Left hindlimb (tissue), 1 donor: ENCODE measurements at places on chromosomes 12 and 14.

GRCh38 chr12:92914170-92914569 lies 14.9 kb downstream of the EEA1 start:
- DNase-seq = no peak

DNA sequence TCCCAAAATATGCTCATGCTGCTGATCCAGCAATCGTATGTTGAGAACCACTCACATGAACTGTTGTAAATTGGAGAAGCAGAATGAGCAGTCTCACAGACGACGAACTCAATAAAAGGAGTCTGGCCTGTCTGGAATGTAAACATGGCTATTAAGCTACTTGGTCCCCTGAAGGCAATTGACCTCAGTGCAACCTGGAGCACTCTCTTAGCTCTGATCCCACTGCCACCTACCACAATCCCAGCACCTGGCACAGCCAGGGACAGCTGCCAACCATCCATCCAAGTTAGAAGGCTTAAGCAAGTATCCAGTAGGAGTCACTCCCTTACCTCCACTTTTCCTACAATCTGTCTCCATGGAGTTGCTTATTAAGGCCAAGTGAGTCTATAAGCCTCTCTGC lies 406.9 kb upstream of the CLEC14A start:
- DNase-seq = no peak

DNA sequence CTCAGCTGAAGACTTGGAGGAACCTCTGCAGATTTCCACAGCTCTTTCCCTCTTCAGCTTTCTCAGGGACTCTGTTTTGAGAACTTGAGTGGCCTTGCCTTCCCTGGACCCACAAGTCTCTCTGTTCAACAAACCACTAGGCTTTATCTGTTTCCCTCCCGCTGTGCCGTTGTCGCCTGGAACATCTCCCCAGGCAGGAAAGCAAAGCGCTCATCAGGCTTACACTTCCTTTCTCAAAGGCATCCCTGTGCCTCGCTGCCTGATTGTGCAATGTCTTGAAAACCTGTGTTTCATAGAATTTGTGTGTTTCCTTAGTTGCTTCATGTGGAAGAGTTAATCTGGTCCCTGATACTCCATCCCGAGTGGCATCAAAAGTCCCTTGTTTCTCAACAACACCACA lies 64.1 kb downstream of the PPM1A start:
- DNase-seq = no peak

DNA sequence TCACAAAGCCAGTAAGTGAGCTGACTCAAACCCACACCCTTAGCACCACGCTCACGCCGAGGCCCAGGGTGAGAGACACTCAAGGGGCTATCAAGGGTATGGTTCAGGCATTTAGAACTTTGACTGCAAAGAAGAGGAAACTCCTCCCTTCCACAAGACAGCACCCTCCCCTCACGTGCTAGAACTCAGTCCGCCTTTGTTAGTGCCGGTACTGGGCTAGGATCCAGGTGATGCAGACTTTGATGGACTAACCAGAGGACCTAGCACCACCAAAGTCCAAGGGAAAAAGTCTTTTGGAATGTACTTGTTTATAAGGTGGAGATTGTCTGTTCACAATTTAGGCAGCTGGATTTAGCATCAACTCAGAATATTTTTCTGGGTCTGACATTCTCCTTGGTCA lies 33.7 kb downstream of the VWF start:
- no peak for DNase-seq

- no peak for DNase-seq
Measured at GRCh38 chr14:102938191-102938590, 15.7 kb downstream of the AMN start.

DNA sequence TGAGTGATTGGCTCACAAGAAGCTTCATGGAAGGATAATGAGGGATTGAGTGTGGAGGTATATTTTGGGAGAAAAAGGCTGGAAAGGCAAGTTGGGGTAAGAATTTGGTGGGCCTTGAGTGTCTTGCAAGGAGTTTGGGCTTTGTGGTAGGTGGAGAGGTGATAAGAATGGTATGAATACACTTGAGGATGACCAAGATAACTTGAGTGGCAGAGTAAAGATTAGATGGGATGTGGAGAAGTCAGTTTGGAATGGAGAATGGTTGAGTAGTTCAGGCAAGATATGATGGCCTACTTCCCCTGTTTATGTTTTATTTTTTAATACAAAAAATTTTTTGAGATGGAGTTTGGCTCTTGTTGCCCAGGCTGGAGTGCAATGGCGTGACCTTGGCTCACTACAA lies 9.1 kb downstream of the ADCK1 start:
- no peak for DNase-seq

- DNase-seq = no peak
Measured at GRCh38 chr12:123910761-123911193, 61.9 kb downstream of the CCDC92 start.

DNA sequence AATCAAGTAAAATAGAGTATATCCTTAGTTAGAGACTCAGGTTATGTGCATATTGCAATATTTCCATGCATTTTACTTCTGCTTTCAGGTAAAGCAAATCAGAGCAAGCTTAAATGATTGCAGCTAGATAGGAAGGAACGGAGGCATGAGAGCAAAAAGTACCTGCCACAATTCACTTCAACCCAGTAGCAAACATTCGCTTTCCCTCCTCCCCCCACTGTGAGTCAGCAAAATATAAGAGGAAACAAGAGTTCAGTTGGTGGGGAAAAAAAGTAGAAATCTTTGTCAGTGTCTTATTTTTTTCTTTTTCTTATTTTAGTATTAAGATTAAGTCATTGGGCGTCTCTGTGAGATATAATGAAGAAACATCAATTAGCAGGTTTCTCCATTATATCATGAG lies 475.4 kb downstream of the NPAS3 start:
- DNase-seq = no peak

DNA sequence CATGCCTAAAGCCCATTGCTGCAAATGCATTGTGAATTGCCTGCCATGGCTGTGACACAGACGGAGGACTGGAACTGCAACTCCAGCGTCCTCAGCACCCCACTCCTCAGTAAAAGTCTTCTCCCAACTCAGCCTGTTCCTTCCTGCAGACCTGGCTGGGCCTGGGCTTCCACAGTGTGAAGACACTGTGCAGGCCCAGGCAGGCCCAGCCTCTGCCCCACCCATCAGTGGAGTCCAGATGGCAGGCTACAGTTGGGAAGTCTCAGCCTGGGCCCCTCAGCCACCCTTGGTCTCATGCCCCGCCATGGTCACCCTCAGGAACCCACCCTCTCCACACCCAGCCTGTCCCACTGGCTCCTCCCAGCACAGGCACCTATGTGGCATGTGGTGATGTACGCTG lies 22.0 kb downstream of the VSX2 start:
- DNase-seq = no peak

DNA sequence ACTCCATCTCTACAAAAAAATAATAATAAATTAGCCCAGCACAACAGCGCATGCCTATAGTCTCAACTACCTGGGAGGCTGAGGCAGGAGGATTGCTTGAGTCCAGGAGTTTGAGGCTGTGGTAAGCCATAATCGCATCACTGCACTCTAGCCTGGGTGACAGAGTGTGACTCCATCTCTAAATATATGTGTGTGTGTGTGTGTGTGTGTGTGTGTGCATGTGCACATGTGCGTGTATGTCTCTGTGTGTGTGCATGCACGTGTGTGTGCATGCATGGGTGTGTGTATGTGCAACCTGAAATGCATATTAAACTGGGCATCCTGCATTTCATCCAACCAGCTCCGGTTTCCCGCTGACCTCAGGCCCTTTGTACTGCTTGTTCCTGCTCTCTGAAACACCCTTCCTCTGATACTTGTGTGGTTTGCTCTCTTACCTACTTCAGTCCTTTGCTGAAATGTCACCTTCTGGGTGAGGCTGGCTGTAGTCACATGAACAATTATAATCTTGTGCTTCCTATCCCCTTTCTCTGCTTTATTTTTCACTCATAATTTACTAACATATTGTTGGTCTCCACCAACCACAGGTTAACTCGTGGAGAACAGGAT lies 46.9 kb downstream of the PHLDA1 start:
- no peak for DNase-seq

GRCh38 chr14:52402812-52403526 lies 88.9 kb downstream of the PTGER2 start:
- no peak for DNase-seq

- no peak for DNase-seq
Measured at GRCh38 chr14:49598189-49598484, 603 bp upstream of the LRR1 start.
